CMK (cell line): ENCODE measurements at places on chromosomes 1 and 21.

DNA sequence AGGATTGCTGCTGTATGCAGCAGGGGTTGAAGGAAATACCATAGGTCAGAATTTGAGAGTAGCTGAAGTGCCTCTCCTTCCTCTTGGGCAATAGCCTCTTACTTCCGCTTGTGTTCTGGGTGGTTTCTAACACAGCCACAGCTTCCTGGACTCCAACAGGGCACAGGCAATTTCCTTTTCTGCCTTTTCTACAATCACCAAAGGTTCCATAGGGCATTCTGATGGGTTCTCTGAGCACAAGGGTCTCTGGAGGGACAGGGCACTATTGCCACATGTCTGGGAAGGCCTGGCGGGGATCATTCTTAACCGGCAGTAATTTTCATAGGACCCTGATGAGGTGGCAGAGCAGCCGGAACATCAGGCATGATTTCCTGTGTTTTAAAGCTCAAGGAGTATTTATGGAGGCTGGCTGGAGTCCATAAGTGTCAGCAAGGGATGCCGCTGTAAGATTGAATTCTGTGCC is 5.5 kb upstream of the AGTRAP start:
- no peak for DNase-seq

GRCh38 chr1:197868751-197869489 is 33.5 kb upstream of the C1orf53 start:
- DNase-seq = peak; percentile 4

DNA sequence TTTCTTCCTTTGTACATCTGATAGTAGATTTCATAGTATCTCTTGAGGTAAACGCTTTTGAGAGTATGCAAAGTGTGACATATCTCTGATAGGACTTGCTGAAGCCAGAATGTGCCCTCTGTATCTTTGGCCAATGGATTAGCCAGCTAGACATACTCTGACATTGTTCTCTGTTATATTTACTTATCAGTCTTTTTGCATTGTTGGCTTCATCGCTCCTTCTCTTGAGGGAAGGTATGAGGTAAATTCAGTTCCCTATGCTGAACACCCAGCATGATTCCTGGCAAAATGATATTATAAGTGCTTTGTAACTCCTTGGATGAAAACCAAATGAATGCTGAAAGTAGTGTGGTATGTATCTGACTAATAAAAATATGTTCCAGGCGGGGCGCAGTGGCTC is 163.2 kb upstream of the CACYBP start:
- DNase-seq = no peak

GRCh38 chr1:64956733-64957441 is 9.5 kb downstream of the JAK1 start:
- DNase-seq = no peak

GRCh38 chr21:27101523-27101922 is 134.6 kb upstream of the ADAMTS5 start:
- no peak for DNase-seq

- no peak for DNase-seq
Measured at GRCh38 chr1:40477678-40478053, 576 bp downstream of the ZFP69 start.

DNA sequence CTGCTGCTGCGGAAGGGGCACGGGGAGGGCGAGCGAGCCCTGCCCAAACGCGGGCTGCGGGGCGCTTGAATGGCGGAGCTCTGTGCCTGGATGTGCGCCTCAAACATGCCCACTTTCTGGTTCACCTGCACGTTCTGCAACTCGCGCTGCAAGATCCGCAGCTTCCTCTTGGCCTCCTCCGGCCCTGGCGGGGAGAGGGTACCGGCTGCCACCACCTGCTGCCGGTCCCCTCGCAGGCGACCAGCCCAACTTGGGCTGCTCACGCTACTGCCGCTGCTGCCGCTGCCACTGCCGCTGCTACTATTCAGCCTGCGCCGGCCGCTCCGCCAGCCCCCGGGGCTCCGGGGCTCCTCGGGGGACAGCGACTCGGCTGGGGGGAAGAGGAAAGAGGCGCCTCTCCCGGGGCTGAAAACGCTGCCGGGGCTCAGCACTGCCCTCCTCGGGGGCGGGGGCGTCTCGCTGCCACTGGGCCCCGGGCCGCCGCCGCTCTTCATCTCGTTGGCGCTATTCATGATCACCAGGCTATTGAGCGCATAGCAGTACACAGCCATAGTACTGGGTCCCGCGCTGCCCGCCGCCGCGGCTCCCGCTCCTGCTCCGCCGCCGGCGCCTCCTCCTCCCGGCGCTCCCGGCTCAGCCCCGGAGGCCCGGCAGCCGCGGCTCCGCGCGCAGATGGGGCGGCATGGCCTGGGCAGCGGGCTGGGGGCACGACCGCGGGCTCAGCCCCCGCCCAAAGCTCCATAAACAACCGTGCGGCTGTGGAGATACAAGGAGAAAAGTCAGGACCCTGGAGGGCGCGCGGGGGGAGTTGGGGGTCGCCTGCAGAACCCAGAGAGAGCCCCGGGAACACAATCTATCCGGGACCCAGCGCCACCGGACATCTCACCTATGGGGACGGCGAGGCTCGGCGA is 1.9 kb downstream of the ITPKB start:
- no peak for DNase-seq

GRCh38 chr1:231768416-231768815 is 141.8 kb downstream of the DISC1 start:
- DNase-seq = no peak

DNA sequence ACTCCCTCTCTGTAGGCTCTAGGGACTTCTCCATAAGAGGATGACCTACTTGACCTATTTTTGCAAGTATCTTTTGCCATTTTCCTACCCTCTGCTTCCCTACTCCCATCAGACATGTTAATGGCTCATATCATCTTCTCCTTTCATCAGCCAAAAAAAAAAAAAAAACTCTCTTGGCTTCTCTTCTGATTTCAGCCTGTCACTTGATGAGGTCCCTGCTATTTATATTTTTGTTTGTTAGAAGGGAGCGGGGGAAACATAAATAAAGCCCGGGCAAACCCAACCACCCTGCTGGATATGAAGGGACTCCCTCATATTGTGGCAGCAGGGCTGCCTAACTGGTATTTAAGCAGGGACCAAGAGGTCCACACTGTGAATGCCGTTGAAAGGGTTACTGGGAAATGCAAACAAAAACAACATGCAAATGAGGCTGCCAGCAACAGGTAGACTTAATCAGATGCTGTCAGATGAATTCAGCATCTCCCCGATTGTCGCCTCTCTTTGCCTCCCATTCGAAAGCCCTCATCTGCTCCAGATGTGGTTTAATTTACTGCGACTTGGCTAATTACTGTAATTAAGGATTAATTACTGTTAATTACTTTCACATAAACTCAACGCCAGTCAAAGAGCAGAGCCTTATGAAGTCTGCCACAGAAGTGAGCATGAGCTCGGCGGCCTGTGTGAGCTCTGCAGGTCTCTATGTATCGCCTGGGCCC is 172.3 kb downstream of the PBX1 start:
- no peak for DNase-seq

DNA sequence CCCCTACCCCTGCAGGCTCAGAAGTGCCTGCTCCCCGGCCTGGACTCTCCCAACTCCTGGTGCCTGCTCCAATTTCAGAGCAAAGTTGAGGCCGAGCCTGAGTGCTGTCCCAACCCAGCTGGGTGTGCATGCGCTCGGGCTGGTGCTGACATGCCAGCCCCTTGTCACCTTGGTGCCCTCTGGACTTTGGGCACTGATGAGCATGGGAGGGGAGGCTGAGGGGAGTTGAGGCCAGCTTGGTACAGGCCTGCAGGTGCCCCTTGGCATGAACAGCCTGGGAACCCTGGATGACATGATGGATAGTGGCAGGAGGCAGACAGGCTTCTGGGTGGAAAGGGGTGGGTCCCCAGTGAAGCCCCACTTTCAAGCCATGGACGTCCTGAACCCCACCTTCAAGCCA is 366.1 kb upstream of the NEGR1 start:
- no peak for DNase-seq

DNA sequence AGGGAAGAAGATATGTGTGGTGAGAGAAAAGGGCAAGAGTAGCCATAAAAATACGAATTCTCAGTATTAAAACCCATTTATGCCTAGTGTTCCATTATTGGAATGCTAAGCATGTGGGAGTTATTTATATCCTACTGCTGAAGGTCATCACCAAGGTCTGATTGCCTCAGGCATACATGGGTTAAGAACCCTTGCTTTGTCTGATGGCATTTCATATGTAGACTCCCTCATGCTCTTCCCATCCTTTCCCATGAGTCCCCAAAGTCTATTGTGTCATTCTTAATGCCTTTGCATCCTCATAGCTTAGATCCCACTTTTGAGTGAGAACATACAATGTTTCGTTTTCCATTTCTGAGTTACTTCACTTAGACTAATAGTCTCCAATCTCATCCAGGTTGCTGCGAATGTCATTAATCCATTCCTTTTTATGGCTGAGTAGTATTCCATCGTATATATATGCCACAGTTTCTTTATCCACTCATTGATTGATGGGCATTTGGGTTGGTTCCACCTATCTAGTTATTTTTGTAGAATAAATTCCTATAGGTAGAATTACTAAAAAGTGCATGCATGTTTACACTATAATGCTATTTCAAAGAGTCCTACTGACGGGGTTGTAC is 172.5 kb downstream of the DYRK1A start:
- no peak for DNase-seq

GRCh38 chr1:216270086-216270773 is 153.0 kb downstream of the USH2A start:
- no peak for DNase-seq

GRCh38 chr1:19370453-19371170 is 58.5 kb downstream of the SLC66A1 start:
- peak; percentile 45 for DNase-seq

DNA sequence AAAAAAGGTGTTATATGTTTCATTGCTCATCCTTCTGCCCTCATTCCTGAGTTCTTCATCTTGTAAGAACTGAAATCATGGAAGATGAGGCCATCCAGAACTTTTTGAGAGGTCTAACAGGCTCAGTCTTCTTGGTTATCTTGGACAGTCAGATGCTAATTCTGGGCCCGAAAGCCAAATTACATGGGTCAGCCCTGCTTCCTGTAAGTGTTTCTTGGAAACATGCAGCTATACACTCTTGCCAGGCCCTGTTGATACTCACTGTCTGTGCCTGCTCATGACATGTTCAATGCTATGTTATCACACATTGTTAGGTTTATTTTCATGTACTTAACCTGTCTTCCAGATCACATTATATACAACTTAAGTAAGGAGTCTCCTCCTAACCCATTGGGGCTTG is 542.5 kb downstream of the NUF2 start:
- no peak for DNase-seq

- DNase-seq = no peak
Measured at GRCh38 chr1:202197653-202198365, 4.2 kb downstream of the LGR6 start.

DNA sequence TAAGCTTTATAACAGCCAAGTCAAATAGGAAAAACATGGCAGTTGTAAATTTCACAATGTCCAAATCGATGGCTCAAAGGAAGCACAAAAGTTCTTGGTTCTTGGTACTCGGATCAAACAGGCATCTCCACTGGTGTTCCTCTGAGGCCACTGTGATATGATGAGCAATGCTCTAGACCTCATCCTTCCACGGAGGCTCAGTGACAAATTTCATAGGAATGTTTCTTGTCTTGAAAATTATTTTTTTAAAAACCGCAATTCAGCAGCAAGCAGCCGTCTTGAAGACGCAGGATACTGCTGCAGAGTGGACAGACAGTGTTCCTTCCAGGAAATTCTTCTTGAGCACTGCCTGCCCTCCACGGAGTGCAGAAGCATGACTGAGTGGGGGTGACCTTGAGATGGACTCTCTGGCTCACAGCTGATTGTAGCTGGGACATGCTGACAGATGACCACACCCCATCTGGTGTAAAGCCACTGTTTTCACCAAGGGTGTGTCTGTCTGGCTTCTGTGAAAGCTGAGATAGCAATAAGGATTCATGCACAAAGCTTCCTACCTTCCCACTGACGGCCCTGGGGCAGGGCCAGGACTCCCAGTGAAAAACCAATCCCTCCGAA is 61.9 kb downstream of the TIAM1 start:
- peak; percentile 2 for DNase-seq

GRCh38 chr1:217078078-217078690 is 355.0 kb upstream of the ESRRG start:
- DNase-seq = no peak

DNA sequence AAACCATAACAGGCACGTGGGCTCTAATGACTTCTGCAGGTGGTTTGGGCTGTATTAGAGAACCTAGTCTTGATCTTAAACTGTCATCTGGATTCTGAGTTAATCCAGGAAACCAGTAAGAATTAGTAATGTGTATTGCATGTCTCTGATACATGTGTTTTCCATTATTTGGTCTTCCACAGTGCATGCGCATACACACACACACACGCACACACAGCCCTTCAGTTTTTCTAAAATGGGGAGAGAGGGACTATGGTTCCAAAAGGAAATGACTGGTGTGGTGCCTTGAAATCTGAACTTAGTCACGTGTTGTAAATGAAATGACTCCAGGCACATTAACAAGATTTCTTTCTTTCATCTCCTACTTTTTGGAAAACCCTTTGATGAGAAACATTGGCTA is 67.6 kb downstream of the OLFML2B start:
- DNase-seq = peak; percentile 15

- DNase-seq = peak; percentile 88
Measured at GRCh38 chr21:43810505-43811261, 21.3 kb downstream of the RRP1 start.

- no peak for DNase-seq
Measured at GRCh38 chr1:10228528-10228927, 18.2 kb downstream of the KIF1B start.

DNA sequence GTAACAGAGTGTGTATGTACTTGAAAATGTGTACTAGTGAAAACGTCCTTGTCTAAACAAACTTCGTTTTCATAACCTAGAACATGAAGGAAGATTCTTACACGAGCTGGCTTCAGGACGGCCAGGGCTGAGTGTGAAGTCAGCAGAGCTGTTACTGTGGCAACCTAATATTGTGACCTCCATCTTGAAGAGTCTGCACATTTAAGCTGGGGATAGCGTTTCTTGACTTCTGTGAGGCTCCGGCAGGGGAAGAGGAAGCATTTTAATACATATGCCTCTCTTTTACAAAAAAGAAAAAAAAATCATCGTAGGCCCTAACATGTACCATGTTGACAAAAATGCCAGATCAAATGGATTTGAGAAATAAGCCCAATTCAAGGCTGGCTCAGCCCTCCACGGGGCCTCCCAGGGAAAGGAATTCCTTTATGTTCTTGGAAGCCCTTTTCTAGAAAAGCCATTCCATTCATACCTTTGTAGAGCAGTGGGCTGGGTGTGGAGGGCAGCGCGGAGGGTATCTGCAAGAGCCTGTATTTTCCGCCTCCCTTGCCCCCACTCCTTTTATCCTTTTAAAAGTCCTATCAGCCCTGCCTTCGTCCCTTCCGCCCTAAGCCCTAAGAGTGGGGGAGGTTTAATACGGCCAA is 51.1 kb downstream of the SIM2 start:
- no peak for DNase-seq

GRCh38 chr1:89781494-89782126 is 39.2 kb upstream of the LRRC8D start:
- DNase-seq = no peak

GRCh38 chr1:235919833-235920441 is 53.2 kb upstream of the LYST start:
- DNase-seq = no peak
